ENCODE measurements at places on chromosomes 12 and 14.

DNA sequence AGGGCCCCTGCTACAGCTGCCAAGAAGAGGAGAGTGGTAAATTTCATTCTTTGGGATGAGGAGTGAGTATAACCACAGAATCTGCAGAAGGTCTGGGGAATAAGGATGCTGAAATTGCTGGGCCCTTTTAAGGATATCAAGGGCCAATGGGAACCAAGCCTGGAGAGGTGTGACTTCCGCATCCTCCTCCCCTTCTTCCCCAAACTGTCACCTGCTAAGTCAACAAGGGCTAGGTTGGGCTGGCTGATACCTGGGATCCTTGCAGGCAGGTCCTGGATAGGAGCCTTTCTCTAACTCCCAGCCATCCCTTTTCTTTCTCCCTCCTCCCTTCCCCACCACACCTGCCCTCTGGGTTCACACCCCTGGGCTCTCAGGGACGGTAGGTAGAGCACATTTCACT is at the start of gene LACRT:
Gene LACRT, minus strand, starts transcription at position 101 of the 400 bp plus-strand sequence. Its CDS starts 54 bp downstream, at position 47.
- DNase-seq = no peak

DNA sequence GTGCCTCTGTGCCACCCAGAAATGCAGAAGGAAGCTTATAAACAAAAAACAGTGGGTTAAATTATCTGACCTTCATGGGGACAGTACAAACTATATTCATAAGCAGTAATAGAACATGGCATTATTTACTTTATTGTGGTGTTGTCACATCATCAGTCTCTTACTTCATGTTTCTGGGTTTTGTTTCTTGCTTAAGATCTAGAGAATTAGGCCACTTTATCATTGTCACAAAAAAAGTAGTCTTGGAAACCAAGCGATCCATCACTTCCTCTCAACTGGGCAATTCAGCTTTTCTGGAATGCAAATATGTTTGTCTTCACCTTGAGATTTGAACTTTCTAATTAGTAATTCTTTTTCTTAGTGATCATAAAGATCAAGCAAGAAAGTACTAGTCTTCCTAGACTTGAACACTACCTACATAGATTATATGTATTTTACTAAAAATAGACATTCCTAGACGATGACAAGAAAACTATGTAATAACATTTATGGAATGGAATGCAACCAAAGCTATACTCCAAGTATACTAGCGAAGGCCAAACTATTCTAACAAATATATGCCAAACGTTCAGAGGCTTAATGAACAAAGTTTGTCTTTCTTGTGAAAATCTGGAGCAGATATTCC is 363.4 kb downstream of the DAD1 start:
- DNase-seq = no peak

GRCh38 chr12:51075390-51075789 is 8.0 kb downstream of the CSRNP2 start:
- DNase-seq = no peak

DNA sequence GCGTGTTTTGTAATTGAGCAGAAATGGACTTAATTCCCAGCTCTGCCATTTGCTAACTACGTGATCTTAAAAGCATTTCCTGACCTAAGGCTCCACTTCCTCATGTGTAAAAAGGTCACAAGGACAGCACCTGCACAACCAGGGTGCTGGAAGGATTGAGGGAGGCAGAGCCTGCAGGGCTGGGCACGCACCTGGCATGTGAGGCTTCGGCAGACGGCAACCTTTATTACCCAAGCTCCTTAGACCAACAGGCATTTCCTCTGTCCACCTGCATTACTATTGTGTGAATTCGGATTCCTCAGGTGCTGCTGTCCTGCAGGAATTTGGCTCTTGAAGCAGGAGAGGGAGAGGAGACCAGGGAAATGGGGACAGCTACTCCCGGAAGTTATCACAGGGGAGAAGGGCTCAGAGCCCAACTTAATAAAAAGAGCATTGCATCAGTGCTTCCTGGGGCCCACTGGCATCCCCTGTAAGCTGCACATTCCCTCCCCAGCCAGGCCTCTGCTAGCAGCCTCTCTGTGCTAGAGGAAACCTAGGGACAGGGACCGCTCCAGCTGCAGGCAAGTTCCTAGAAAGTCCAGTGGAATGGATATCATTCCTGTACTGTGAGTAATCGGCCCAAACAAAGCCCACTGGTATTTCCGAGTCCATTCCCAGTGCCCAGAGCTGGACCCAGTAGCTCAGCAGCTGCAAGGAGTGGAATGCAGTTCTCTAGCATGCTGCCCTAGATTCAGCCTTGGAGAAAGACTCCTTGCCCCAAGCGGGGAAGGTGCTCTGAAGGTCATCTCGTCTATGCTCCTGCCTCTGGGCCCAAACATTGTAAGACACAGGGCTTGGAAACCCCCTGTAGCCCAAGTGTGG is 157.1 kb upstream of the CCND2 start:
- peak; percentile 13 for DNase-seq

DNA sequence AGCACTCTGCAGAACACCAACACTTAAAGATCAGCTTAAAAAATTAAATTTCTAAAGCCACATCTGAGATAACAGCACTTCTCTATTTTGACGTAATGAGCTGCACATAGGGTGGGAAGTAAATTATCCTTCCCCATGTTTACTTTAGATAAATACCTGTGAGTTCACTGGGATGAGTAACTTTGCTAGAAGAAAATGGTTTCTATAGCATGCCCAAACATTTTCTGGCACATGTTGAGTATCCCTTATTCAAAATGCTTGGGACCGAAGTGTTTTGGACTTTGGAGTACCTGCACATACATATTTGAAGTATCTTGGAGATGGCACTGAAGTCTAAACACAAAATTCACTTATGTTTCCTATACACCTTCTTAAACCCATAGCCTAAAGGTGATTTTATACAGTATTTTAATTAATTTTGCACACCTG is 6.6 kb downstream of the SLC38A2 start:
- no peak for DNase-seq

DNA sequence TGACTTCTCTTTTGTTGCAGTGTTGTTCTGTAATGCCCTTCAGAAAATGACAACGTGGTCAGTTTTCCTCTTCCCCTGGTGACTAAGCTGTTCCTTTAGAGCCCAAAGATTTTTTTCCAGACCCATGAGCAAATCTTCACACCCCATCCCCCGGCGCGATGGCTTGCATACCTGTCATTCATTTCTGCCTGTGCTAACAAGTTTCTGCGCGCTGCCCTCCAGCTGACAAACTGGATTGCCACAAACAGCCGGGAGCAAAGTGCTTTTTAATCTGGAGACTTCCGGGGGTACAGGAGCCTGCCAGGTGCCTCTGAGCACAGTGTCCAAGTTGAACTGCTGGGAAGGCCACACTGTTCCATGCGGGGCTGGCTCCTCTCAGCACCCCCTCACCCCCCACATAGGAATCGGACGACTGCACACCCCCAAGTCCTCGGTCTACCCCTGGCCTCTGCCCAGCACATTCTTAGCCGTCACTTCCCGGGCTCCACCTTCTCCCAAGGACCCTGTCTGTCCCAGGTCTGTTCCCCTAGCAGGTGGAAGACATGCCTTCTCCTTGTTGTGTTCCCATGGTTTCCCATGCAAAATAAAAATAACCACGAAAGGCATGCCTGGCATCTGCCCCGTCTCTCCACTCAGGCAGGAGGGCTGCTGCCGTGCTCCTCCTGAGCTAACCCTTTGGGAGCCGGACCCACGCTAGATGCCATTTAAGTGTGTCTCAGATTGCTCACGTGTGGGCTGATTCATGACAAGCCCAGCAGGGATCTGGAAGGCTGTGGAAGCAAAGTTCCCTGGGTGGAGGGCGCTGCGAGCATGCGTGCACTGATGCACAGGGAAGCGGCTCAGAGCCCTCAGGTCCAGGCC is 14.1 kb downstream of the RILPL1 start:
- DNase-seq = no peak

GRCh38 chr12:2165021-2165420 is 112.2 kb downstream of the CACNA1C start:
- DNase-seq = no peak

- no peak for DNase-seq
These were observed 85.1 kb upstream of the LRIG3 start for GRCh38 chr12:59005193-59005955.

GRCh38 chr12:25864306-25865276 is 93.9 kb upstream of the RASSF8 start:
- DNase-seq = no peak

DNA sequence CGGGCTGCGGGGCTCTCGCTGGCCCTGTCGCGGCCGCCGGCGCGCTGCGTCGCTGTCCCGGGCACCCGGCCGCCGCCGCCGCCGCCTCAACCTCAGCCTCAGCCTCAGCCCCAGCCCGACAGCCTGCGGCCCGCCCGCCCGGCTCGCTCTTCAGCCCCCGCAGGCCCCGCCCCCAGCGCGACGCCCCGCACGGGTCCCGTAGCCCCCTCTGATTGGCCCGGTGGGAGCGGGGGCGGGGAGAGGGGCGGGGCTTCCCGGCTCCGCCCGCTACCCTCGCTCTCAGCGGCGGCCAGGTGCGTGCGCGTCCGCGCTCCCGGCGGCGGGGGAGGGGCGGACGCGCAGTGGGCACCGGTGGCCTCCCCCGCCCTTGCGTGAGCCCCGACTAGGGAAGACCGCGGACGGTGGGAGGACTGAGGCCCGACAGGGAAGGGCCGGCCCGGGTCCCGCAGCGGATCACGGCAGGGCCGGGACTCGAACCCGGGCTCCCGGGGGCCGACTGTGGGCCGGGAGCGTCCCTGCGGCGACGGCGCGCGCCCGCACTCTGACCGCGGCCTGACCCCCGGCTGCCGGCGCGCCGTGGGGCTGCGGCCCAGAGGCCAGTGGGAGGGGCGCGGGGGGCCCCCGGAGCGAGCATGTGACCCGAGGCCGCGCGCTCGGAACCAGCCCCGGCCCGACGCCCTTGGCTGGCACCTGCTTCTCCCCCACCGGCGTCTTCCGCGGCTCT is at the start of gene PPP1R13B:
Gene PPP1R13B, minus strand, starts transcription at position 125 of the 724 bp plus-strand sequence. CDS start 268 bp downstream, outside the sequence.
- DNase-seq = peak; percentile 98

GRCh38 chr12:70486588-70486987 is 120.5 kb downstream of the KCNMB4 start:
- DNase-seq = no peak

GRCh38 chr12:58567189-58567588 is 353.1 kb downstream of the LRIG3 start:
- DNase-seq = no peak

DNA sequence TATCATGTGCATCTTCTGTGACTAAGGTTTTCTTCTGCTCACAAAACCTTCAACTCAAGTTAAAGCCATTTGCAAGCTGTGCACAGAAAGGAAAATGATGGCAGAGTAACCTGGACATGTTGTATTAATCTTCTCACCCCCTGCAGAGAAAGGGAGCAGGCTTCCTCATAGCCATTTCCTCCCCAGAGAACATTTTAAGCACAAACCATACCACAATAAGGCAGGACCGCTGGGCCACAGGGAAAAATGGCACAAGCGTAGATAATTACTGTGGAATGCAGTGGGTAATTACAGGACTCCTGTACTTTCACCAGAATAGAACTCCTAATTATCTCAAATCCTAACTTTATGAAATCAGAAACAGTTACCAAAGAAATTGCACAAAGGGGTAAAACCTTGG is 215.7 kb downstream of the KIF21A start:
- peak; percentile 2 for DNase-seq

DNA sequence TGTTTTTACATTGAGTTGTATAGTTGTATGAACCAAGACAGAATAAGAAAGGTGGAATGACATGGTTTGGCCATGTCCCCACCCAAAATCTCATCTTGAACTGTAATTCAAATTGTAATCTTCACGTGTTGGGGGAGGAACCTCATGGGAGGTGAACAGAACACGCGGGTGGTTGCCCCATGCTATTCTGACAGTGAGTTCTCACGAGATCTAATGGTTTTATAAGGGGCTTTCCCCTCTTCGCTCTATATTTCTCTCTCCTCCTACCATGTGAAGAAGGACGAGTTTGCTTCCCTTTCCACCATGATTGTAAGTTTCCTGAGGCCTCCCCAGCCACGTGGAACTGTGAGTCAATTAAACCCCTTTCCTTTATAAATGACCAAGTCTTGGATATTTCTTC is 25.3 kb downstream of the DDHD1 start:
- DNase-seq = no peak

DNA sequence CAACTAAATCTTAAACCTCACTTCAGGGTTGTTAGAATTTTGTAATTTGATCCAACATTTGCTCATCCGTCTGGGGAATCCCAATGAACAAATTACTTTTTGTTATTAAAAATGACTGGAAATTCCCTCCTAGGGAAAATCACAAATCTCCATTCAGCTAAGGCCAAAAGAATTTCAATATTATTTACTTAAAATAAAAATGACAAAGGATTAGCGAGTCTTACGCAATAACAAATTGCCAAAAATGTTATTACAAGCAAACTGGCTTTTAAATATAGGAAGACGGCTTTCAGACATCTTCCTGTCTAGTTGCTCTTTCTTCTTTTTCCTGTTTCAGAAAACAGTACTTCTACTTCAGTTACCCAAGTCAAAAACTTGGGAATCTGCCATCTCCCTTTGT is 92.4 kb upstream of the TSPAN8 start:
- no peak for DNase-seq

DNA sequence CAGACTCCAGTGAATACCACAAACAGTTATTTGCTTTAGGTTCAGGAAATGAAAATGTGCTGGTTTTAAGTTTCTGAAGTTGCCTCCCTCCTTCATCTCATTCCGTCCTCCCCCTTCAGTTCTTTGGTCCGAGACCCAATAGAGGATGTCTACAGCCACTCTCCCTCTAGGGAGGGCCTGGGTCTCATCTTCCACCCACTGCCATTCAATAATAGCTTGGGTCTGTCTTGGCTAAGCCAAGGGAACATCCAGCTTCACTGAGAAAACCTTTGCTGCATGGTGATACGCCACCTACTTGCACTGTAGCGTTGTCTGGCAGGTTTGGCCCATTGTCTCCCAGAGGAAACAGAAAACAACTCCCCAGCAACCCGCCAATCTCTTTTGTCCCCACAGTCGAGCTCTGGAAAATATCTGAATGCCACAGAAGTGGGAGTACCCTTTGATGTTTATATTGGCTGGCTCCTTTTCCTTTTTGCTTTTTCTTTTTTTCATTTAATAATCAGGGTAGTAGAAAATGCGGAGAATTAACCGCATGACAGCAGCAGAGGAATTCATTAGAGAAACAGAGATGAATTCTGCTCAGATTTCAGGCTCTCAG is 380.1 kb downstream of the RAD51B start:
- DNase-seq = peak; percentile 86

GRCh38 chr12:62268956-62269355 is 8.8 kb downstream of the USP15 start:
- no peak for DNase-seq

- no peak for DNase-seq
These were observed 5.5 kb upstream of the ATN1 start for GRCh38 chr12:6921996-6922946.

- no peak for DNase-seq
These were observed 353.7 kb downstream of the LRIG3 start for GRCh38 chr12:58566599-58566998.

DNA sequence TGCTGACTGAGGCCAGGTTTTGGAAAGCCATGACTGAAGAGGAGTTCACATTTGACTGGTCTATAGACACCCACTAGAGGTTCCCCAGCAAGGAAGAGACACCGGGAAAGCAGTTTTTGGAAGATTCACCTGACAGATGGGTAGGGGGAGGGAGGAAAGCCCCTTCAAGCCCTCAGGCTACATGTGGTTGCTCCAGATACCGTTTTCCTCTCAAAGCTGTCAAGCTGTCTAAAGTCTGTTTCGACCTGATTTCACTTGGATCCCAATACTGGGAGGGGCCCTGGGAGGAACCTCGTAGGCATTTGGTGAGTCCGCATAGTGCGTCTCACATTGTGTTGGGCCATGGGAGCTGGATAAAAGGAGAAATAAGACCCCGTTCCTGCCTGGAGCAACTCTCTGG is 1.7 kb upstream of the LRP1 start:
- no peak for DNase-seq

GRCh38 chr14:95535226-95536021 is 574 bp downstream of the GLRX5 start:
- peak; percentile 25 for DNase-seq

GRCh38 chr14:99982537-99983250 is 82.5 kb upstream of the EVL start:
- DNase-seq = peak; percentile 74
